NB4 (cell line): ENCODE measurements at places on chromosomes 11 and 22.

DNA sequence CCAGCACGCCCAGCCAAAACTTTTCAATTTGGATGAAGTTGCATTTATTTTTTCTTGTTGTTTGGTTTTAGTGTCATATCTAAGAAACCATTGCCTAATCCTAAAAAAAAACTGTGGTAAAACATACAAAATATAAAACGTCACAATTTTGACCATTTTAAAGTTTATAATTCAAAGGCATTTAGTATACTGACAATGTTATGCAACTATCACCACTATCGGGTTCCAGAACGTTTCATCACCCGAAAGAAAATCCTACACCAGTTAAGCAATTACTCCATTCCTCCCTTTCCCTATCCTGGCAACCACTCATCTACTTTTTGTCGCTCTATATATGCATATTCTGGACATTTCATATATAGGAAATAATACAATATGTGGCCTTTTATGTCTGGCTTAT lies 30.5 kb upstream of the PHOX2A start:
- no peak for DNase-seq

GRCh38 chr22:41846268-41846987 lies 13.5 kb downstream of the SREBF2 start:
- DNase-seq, result no peak

GRCh38 chr22:28222052-28222451 lies 303.0 kb upstream of the PITPNB start:
- DNase-seq, result no peak

DNA sequence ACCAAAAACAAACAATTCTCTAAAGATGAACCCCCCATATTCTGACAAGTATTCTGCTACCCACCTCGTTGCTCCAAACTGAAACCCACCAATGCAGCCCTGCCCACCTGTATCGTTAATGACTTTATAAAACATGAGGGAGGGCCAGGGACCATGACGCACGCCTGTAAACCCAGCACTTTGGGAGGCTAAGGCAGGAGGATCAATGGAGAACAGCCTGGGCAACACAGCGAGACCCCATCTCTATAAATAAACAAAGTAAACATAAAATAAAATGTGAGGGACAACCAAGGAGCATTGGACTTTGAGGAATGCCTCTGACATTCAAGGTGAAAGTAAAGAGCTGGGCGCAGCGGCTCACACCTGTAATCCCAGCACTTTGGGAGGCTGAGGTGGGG lies 39.8 kb upstream of the ATXN10 start:
- DNase-seq, result no peak

DNA sequence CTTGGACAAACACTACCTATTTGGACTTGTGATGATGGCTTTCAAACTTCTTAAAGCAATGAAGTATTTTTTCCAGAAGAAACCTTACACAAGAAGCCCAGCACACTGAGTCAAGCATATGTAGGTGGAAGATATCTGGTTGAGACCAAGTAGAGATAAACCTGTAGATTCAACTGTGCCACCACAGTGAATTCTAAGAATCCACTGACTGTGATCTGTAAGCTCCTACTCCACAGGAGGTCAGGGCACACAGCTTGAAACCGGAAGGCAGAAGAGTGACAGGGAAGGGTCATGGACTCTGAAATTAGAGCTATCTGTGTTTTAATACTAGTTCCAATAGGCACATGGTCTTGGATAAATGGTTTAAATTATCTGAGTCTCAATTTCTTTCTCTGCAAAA lies 404.5 kb downstream of the ETS1 start:
- DNase-seq, result no peak

GRCh38 chr11:120057595-120058581 lies 80.0 kb downstream of the TRIM29 start:
- DNase-seq, result no peak

GRCh38 chr11:34887260-34887659 lies 28.9 kb downstream of the APIP start:
- no peak for DNase-seq

DNA sequence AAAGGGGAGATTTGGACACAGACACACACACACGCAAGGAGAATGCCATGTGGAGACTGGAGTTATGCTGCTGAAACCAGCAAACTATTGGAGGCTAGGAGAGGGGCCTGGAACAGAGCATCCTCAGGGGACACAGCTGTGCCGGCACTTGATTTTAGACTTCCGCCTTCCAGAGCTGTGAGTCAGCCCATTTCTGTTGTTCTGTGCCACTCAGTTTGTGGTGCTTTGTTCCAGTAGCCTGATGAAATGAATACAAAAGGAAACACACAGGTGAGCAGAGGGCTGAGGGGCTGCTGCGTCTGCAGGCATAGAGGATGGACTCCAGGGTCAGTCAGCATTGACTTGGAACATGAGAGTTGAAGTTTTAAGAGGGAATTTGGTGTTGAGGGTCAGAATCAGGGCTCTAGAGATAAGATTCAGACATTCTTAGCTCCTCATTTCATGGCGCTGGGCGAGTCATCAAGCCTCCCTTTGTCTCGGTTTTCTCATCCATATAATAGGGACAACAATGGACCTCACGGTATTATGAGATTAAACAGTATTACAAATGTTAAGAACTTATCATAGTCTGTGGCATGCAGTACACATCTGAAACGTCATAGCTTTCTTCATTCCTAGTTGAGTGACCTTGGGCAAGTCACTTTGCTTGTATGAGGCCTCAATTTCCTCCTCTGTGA lies 191.0 kb downstream of the MIAT start:
- DNase-seq, result no peak

GRCh38 chr11:77115181-77115611 lies 12.6 kb downstream of the OMP start:
- DNase-seq, result peak; percentile 33

DNA sequence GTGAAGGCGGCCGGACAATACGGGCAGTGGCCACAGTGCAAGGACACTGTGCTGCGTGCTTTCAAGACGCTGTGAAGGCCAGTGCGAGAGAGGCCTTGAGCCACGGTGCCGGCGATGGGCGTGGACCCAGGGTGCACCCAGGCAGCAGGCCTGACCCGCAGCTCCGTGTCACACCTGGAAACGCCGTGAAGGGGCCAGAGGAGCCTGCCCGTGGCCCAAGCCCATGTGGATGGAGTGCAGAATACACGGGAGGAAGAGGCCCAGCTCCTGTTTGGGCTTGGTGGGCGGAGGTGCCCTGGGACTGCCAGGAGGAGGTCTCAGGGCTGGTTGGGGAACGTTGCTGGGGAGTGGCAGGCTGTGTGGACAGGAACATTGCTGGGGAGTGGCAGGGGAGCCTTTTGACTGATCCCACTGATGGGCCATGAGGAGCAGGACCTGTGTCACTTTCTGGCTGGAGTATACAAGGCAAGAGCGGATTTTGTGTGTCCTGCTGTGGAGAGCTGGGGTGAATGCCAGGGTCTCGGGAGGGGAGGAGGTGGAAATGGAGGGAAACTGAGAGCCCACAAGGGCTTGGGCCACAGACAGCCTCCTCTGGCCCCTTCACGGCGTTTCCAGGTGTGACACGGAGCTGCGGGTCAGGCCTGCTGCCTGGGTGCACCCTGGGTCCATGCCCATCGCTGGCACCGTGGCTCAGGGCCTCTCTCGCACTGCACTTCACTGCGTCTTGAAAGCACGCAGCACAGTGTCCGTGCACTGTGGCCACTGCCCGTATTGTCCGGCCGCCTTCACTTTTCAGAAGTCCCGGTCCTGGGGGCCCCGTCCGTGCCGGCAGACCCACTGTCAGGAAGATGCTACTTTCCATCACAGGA lies 925.4 kb downstream of the BRD1 start:
- DNase-seq, result no peak

DNA sequence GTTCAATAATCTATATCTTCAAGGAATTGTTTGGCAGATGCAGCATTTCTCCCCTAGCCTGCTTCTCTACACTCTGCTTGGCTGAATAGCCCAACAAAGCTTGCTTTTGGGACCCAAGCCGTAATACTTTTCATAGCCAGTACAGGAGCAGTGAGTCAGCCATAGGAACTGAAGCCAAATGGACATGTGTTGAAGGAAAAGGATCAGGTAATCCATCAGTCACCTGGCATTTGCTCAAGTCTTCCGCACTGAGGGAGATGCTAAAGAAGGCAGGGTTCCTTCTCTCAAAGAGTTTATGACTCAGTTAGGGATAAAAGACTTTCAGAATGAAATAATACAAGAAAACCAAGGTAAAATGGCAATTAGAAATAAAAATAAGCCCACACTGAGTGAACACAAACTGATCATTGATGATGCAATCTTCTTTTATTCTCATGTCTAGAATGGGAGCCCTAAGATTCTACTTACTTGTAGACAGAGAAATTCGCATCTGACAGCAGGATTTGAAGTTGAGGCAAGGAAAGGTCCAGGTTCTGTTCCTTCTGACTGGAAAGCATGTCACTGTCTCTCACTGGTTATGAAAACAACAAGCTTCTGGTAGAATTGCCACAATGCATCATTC lies 13.2 kb downstream of the C11orf87 start:
- DNase-seq, result no peak

DNA sequence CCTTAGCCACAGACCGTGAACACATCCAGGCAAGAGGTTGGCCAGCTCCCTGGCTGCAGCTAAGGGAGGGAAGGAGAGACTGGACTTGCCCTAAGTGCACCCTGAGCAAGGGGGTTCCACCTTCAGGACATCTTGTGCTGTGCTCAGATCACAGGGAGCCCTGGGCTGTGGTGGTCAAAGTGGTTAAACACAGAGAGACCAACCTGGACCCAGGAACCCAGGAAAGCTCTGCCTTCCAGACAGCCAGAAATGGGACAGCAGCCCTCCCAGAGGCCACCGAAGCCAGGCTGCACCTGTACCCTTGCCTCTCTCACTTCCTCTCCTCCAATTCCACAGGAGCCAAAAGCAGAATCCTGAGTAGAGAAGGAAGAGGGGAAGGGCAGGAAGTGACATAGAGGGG lies 105.2 kb upstream of the TMEM45B start:
- no peak for DNase-seq

GRCh38 chr22:26320447-26320846 lies 108.6 kb upstream of the ASPHD2 start:
- no peak for DNase-seq

DNA sequence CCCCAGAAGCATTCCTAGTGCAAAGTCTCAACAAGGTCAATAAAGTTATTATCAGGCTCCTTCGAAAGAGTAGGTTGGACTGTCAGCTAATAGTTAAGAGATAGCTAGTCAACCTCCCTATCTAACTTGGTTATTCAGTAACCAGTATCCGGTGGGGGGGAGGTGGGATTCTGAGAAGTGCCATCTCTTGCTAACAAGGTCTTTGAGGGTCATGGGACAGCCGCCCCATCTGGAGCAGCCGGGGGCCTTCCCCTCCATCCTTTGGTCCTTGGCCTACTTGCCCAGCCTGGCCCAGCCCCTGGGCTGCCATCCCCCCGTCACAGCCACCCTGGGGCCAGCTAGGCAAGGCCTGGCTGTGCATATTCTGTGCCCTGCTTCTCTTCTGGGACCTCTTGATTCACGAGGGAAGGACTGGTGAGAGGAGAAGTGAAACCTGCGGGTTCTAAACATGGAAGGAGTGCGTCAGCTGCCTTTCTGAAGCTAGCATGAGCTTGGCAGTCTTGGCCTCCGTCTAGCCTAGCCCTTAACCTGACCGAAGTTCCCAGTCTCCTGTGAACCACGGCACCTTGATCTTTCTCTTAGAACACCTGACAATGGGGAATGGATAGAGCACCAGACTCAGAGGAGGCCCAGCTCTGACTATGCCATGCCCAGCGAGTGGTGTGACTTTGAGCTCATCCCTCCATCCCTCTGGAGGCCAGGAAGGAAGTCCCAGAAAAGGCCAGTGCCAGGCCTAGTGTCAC lies 9.3 kb downstream of the SLC37A2 start:
- DNase-seq, result peak; percentile 54

GRCh38 chr11:117796872-117797529 lies at the start of gene DSCAML1:
TSS of gene DSCAML1 (minus strand) at chr11:117797216. CDS start at chr11:117797079, 137 bp downstream.
- peak; percentile 38 for DNase-seq

DNA sequence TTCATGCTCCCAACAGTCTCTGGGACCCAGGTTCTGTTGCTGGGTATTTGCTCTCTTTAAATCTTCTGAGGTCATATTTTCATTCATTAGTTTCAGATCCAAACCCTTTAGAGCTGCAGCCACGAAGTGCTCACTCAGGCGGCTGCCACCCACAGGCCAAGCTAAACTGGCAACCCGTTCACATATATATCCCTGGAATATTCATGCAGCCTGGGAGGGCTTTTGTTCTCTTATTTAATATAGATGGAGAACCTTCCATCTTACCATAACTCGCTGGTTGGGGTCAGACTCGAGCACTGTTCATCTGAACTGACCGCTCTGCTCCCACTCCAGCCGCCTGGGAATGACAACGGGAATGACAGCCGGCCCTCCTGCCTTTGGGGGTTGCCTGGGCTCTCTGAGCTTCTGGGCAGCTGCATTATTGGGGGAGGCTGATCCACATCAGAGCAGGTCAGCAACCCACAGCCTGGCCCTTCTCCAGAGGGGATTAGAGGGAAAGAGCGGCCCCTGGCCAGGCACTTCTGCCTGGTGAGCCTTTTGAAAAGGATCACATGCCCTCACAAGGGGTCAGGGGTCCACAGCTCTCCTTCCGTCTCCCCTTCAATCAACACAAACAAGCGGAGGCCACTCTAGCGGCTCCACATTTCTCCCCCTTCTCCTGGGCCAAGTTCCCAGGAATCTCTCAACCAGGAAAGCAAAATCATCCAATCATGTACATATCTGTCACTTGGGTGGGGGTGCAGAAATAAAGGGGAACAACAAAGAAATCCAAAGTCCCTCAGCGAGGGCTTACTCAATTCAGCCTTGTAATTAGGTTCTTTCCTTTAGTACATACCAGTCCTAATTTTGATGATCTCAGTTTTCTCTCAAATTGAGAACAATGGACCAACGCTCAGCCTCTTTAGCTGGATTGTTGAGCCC lies 11.8 kb downstream of the TMEM184B start:
- DNase-seq, result no peak
